ENCODE measurements at places on chromosomes 13 and 19.
A peak's percentile ranks its signal among the peaks of the same experiment; 100 is the strongest.

DNA sequence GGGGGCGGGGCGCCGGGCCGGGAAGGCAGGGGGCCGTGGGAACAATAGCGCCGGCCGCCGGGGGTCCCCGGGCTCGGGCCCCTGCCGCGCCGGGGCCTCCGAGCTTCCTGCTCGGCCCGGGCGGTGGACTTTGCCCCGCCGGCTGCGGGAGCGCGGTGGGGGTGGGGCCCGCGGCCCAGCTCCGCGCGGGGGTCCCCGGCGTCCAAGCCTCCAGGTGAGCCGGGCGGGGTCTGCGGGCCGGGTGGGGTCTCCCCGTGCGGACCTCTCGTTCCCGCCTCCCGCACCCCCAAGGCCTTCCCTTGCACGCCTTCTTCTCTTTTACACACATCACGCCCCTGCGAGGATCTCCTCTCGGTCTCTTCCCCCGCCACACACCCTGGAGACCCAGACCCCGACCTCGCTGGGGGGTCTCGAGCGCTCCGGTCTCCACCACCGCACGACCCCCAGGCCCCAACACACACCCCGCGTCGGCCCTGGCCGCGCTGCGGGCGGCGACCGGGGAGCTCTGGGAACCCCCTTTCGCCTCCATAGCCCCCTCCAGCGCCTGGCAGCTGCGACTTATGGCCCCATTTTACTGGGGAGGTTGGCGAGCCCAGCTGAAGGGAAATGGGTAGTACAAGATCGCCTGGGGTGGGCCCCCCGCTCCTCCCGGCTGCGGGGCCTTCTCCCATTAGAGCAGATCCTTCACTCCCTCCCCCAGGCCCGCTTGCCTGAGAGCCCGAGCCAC, 711 bp downstream of the CAMSAP3 start:
- no peak for DNase-seq

DNA sequence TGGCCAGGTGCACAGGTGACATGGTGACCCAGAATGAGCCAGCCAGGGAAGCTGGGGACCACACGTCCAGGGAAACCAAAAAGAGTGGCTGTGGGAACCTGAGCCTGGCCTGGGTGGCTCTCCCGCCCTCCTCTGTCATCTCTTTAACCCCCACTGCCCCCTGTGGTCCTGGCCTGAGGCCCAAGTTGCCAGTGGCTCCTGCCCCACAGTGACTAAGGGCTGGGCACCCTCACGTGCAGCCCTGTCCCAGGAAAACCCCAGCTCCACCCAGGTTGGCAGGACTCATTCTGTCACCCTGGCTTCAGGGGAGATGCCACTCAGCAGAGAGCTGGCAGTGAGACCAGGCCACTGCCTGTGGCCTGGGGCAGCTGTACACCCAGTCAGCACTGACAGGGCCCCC, 30.6 kb upstream of the ISYNA1 start:
- DNase-seq = no peak

DNA sequence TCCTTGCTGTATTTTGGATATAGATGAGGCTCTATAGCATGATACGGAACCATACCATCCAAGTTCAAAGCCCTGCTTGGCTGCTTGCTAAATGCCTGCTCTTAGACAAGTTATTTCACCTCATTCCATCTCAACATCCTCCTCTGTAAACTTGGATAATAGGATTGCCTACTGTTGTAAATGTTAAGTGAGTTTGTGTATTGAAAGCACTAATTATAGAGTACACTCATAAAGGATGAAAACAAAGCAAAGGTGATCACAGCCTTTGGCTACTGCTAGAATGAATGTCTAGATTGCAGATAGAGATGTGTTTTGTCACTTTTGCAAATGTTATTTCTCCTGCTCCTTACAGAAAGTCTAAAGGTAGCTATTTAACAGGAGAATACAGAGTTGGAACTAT, 34.3 kb upstream of the STARD13 start:
- DNase-seq = no peak

GRCh38 chr19:13718733-13719132, 45.6 kb upstream of the MRI1 start:
- no peak for DNase-seq

- no peak for DNase-seq
Measured at GRCh38 chr19:6402837-6403608, 10.1 kb upstream of the GTF2F1 start.

DNA sequence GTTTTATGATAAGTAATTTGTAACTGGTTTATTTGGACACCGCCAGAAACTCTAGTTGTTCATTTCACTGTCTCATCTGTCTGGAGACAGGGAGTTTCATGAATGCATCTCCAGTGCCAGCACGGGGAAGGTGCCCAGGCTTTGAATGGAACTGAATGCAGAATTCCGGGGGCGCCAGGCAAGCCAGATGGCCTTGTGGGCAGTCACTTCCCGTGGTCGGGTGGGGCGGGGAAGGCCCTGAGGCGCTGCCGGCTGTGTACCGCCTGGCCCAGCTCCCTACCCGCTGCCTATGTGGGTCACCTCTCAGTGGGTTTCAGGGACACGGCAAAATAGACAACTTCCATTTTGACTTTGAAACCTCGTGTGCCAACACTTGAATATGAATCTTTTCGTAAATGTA, 28.8 kb upstream of the MCF2L start:
- DNase-seq = no peak

- DNase-seq = no peak
Measured at GRCh38 chr13:32951580-32951979, 64.6 kb upstream of the KL start.

DNA sequence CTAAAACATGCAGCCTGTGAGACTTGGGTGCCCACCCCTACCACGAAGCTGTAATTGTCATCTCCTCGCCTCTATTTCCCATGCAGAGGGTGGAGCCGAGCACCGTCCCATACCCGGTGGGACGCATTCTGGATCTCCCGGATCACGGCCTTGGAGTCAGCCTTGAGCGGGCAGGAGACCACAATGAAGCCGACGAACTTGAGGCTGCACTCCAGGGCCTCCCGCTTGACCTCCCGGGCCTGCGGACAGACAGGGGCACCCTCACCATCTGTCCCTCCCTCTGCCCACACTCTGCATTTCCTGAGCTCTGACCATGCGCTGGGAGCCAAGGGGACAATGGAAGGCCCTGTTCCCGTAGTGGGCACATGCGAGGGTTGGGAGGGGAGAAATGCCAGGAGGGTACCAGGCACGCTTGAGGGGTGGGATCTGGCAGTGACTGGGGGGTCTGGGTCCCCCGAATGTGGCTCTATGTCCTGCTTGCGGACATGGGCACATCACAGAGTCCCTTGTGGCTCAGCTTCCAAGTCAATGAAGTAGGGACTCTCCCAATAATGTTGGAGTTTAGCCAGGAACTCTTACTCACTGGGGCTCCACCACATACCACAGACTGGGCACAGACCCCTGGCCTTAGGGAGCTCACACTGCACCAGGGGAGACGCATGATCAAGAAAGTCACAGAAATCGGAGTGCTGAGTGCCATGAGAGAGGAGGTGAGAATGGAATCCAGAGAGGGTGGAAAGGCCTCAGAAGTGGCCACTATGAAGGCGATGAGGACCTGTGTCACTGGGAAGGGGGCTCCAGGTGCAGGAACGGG, 9.2 kb upstream of the GMIP start:
- DNase-seq = no peak

DNA sequence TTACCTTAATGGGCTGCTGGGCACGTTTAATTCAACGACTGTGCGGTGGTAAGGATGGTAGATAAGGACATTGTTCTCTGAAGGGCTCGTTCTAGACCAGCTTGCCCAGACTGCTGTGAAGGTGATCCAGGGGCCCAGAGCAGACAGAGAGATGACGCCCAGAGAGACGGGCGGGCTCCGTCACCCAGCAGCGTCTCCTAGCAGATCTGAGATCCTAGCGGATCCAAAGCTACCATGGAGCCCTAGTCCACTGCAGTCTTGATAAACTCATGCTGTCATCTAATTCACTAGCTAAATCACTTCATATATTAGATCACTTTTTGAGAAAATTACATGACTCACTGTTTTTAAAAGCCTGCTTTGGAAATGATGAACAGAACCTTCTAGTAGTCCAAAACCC, 21.5 kb downstream of the COL4A2 start:
- no peak for DNase-seq

GRCh38 chr19:51777570-51778462, 16.8 kb downstream of the FPR2 start:
- peak; percentile 36 for DNase-seq

- no peak for DNase-seq
Measured at GRCh38 chr13:77429320-77430142, 102.6 kb upstream of the MYCBP2 start.

GRCh38 chr13:24228852-24229458, 68.4 kb downstream of the SPATA13 start:
- DNase-seq = peak; percentile 41

DNA sequence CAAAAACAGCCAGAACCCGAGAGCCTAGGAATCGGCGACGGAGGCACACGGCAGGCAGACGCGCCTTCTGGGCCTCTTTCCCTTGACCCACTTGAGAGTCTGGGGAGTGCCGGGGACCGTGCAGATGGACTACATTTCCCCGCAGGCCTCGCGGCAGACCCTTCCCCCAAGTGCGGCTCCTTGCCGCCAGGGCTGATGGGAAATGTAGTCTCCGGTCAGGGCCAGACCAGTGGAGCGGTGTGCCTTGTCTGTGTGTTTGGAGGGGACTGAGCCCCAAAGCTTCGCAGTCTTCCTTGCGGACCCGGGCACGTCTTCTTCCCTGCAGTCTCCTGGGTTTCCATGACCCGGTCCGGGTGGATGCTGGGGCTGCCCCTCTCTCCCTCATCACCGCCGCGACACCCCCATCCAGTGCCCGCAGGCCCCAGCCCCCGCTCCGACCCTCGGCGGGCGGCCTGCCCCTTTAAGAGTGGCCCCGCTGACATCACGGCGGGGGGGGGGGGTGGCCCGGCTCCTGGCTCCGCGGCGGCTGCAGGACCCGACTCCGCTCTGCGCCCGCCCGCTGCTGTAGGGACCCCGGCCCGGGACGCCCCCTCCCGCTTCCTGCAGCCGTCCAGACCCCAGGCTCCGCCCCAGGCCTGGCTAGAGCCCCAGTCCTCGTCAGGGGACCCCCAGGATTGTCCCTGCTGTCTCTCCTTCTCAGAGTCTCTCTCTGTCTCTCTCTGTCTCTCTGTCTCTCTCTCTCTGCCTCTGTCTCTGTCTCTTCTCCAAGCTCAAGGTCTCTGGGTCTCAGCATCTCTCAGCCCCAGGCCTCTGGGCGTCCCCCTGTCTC, 758 bp upstream of the CACNG7 start:
- peak; percentile 14 for DNase-seq

DNA sequence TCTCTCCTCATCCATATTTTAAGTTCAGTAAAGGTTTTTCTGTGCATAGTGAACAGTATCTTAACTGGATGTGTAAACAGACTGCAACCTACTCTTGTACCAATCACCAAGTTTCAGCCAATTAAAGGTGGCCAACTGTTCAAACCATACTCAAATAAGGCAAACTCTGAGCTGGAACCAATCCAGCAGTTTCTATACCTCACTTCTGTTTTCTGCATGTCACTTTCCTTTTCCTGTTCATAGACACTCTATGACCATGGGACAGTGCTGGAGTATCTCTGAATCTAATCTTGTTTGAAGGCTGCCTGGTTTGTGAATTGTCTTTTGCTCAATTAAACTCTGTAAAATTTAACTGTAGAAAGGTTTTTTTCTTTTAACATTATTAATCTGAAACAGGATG, 470.3 kb upstream of the SLITRK6 start:
- no peak for DNase-seq

GRCh38 chr13:98930151-98930591, 47.7 kb downstream of the DOCK9 start:
- DNase-seq = no peak

GRCh38 chr13:59478908-59479307, 684.8 kb downstream of the DIAPH3 start:
- DNase-seq = no peak

GRCh38 chr13:97492257-97492656, 58.3 kb downstream of the RAP2A start:
- DNase-seq = no peak

DNA sequence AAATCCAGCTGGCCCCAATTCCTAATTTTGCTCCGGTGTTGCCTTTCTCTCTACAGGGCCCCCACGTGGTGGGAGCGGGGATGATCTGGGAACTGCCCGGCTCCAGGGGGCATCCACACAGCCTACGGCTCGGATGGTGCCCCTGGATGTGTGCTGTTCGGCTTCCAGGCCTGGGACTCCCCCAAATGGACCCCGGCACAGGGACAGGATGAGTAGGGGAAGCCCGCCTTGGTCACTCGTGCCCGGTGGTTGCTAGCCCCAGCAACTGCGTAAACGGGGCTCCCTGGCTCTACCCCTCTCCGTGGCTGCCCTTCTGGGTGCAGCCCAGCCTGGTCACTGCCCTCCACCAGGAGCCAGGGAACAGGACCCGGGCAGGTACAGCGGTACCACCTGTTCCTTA, 111.5 kb downstream of the TEX26 start:
- DNase-seq = no peak

DNA sequence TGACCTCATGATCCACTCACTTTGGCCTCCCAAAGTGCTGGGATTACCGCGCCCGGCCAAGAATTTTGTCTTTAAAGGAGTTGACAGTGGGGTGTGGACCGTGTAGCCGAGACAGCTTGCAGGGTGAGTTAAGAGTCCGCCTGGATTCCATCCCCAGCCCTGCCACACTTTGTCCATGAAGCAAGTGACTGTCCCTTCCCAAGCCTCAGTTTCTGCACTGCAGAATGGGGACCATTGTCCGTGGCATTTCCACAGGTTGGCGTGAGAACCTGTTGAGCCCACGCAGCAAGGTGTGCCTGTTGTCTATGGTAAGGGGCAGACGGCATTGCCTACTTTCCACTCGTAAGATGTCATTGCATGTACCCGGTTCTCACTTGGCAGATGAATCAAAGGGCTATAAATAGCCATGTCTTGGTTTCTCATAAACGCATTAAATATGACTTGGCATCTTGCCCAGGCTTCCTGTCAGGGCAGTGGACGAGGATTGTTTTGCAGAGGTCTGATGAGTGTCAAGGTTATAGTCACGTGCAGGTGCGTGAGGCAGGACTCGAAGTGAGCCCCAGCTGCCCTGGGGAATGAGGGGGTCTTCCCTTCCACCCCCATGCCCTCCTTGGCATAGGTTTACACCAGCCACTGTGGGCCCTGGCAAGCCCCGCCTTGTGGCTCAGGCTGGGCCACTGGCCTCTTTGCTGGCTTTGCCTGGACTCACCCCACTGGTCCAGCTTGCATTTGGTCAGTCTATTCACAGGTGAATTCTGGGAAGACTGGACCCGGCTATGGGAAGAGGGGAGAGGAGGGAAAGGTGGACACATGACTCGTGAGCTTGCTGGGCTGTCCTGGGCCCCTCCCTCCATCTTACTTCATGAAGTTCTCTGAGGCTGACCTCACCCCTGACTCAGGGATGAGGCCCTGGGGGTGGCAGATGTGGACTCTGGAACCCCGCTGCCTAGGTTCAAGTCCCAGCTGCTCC, 14.6 kb downstream of the FAM187B start:
- DNase-seq = peak; percentile 83

- no peak for DNase-seq
Measured at GRCh38 chr13:34748073-34748472, 194.0 kb upstream of the NBEA start.
